PC-3 (cell line): ENCODE measurements at places on chromosomes 7 and 10. TPM values are rescaled to one million over a fixed set of nuclear protein-coding genes. Genes with fewer than 3 reads are reported as not detected.

CYP26C1 gene
- total RNA-seq = 0.17 TPM in 1 of 2 replicates, not detected in the other

TSPAN33 gene
- 23.7 and 26.4 TPM in 2 replicates for total RNA-seq

TYW1B gene
- total RNA-seq = 3.7 and 3.9 TPM in 2 replicates

C1QL3 gene
- total RNA-seq = 0.12 TPM in 1 of 2 replicates, not detected in the other

ZNF398 gene
- total RNA-seq = 8.2 and 9.1 TPM in 2 replicates

CPN1 gene
- total RNA-seq = not detected in 2 replicates

SYT15 gene
- total RNA-seq = not detected in 2 replicates

ZNF467 gene
- total RNA-seq = 4.1 and 6.3 TPM in 2 replicates

TMEM196 gene
- total RNA-seq = not detected in 2 replicates

CFAP43 gene
- 0.17 and 0.44 TPM in 2 replicates for total RNA-seq

PRR15 gene
- total RNA-seq = 23.4 and 26.6 TPM in 2 replicates

GRB10 gene
- total RNA-seq = 61.3 and 89.8 TPM in 2 replicates

CPA1 gene
- total RNA-seq = not detected in 2 replicates

TES gene
- total RNA-seq = 120 and 128 TPM in 2 replicates

LIPN gene
- not detected in 2 replicates for total RNA-seq

NDUFB2 gene
- 296 and 325 TPM in 2 replicates for total RNA-seq

GPRIN2 gene
- total RNA-seq = 3.1 and 5.8 TPM in 2 replicates

TAS2R40 gene
- not detected in 2 replicates for total RNA-seq

TAC1 gene
- total RNA-seq = not detected in 2 replicates

IQUB gene
- total RNA-seq = 0.04 and 0.06 TPM in 2 replicates

MYPN gene
- 6.0 and 7.1 TPM in 2 replicates for total RNA-seq

NACAD gene
- 0.12 and 0.26 TPM in 2 replicates for total RNA-seq

DNA2 gene
- 29.5 and 38.7 TPM in 2 replicates for total RNA-seq

SSBP1 gene
- total RNA-seq = 212 and 269 TPM in 2 replicates

GIMAP1 gene
- total RNA-seq = not detected in 2 replicates

HOXA6 gene
- total RNA-seq = 6.9 and 8.3 TPM in 2 replicates

SH2D4B gene
- not detected in 2 replicates for total RNA-seq

TUBAL3 gene
- not detected in 2 replicates for total RNA-seq

COBL gene
- total RNA-seq = 8.6 and 8.8 TPM in 2 replicates

TRIM50 gene
- total RNA-seq = not detected in 2 replicates

PNLIPRP2 gene
- not detected in 2 replicates for total RNA-seq

PIK3CG gene
- total RNA-seq = not detected in 2 replicates

PLAC9 gene
- 0.81 and 2.0 TPM in 2 replicates for total RNA-seq

FXYD4 gene
- not detected in 2 replicates for total RNA-seq

BBS9 gene
- 5.7 and 13.0 TPM in 2 replicates for total RNA-seq

NODAL gene
- total RNA-seq = not detected in 2 replicates

TDRD1 gene
- not detected in 2 replicates for total RNA-seq

HABP2 gene
- not detected in 2 replicates for total RNA-seq

CYP3A7 gene
- total RNA-seq = not detected in 2 replicates

CTAGE6 gene
- not detected in 2 replicates for total RNA-seq

STOX1 gene
- 1.4 and 3.2 TPM in 2 replicates for total RNA-seq

UBE3C gene
- 83.1 and 86.6 TPM in 2 replicates for total RNA-seq

GPR85 gene
- total RNA-seq = not detected in 2 replicates

TMEM130 gene
- total RNA-seq = not detected in 2 replicates

PDZD7 gene
- 2.5 and 2.8 TPM in 2 replicates for total RNA-seq

ATOH7 gene
- 1.1 TPM in 1 of 2 replicates, not detected in the other for total RNA-seq

XPNPEP1 gene
- 77.3 TPM in 2 replicates for total RNA-seq

PTF1A gene
- not detected in 2 replicates for total RNA-seq

TSPAN13 gene
- total RNA-seq = 27.6 and 34.9 TPM in 2 replicates

PLEKHS1 gene
- not detected in 2 replicates for total RNA-seq

MRC1 gene
- total RNA-seq = not detected in 2 replicates

GIMAP8 gene
- not detected in 2 replicates for total RNA-seq

PTPRZ1 gene
- not detected in 2 replicates for total RNA-seq

VSIR gene
- 13.7 and 14.1 TPM in 2 replicates for total RNA-seq

ALDH18A1 gene
- 63.4 and 70.3 TPM in 2 replicates for total RNA-seq

ITGA8 gene
- not detected in 2 replicates for total RNA-seq
